GM23248 (cell line): ENCODE measurements at places on chromosomes 12 and 14. TPM values are rescaled to one million over a fixed set of nuclear protein-coding genes. Genes with fewer than 3 reads are reported as not detected.
A peak's percentile ranks its signal among the peaks of the same experiment; 100 is the strongest.

Gene SLC6A15
- total RNA-seq = 2.6 and 3.2 TPM in 2 replicates

Gene SLCO1B1
- total RNA-seq = not detected in 2 replicates

Gene ACSS3
- total RNA-seq = 1.9 and 3.2 TPM in 2 replicates

- H3K27me3 ChIP-seq = no peaks in the 10 kb centered on the region
- peak; percentile 68 for DNase-seq
- H3K27ac ChIP-seq = no peak overlapping the region; the same call in 1 of the 2 replicates
- H3K4me3 ChIP-seq = peak overlapping the region; percentile 64
- H3K36me3 ChIP-seq = no peaks in the 10 kb centered on the region
Observed at GRCh38 chr12:131808744-131809371, 19.3 kb upstream of the MMP17 start.

- H3K4me1 ChIP-seq = peaks cover 38% of the 10 kb centered on the region
- no peaks in the 10 kb centered on the region for H3K27me3 ChIP-seq
- H3K27ac ChIP-seq = no peak overlapping the region
- no peak for DNase-seq
- no peak overlapping the region for H3K4me3 ChIP-seq
- no peaks in the 10 kb centered on the region for H3K36me3 ChIP-seq
Observed at GRCh38 chr14:54716862-54717261, 149.9 kb downstream of the SAMD4A start.
